T-helper 2 cell treated with Interferon-gamma antibody and Interleukin-4, amounts not matched to agents 100 ng/mL and 5 ng/mL, for 36 hours (primary cell): ENCODE measurements at places on chromosomes 1 and 21. TPM values are rescaled to one million over a fixed set of nuclear protein-coding genes. Genes with fewer than 3 reads are reported as not detected.

Gene CD5L
- not detected in 2 replicates for total RNA-seq

Gene PTGFRN
- total RNA-seq = 3.1 and 4.3 TPM in 2 replicates

Gene PTPN22
- total RNA-seq = 66.9 and 68.7 TPM in 2 replicates

Gene CALML6
- total RNA-seq = 0.11 and 0.48 TPM in 2 replicates

Gene HMGCS2
- total RNA-seq = not detected in 2 replicates

Gene NUCKS1
- total RNA-seq = 188 and 191 TPM in 2 replicates

Gene CHIT1
- total RNA-seq = 0.18 and 0.41 TPM in 2 replicates
